Left ventricle myocardium superior (tissue), 1 donor: ENCODE measurements at places on chromosomes 2 and 18.

GRCh38 chr2:204012072-204012653 lies 75.6 kb downstream of the ICOS start:
- DNase-seq = no peak

DNA sequence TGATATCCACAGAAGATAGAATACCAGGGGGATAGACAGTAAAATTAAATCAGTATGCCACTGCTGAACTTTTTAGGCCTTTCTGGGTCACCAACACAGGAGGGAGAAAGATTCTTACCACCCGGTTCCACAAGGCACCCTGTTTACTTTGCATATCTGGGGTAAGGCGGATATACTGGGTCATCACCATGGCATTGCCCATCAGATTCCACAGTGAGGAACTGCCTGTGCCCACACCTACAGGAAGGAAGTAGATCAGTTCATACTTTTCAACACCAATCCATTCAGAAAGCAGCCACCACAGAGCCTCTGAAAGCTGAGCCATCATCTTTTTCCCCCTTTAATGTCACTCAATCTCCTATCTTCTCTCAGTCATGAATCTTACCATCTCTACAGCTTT lies 2.0 kb downstream of the LMAN2L start:
- DNase-seq = no peak

DNA sequence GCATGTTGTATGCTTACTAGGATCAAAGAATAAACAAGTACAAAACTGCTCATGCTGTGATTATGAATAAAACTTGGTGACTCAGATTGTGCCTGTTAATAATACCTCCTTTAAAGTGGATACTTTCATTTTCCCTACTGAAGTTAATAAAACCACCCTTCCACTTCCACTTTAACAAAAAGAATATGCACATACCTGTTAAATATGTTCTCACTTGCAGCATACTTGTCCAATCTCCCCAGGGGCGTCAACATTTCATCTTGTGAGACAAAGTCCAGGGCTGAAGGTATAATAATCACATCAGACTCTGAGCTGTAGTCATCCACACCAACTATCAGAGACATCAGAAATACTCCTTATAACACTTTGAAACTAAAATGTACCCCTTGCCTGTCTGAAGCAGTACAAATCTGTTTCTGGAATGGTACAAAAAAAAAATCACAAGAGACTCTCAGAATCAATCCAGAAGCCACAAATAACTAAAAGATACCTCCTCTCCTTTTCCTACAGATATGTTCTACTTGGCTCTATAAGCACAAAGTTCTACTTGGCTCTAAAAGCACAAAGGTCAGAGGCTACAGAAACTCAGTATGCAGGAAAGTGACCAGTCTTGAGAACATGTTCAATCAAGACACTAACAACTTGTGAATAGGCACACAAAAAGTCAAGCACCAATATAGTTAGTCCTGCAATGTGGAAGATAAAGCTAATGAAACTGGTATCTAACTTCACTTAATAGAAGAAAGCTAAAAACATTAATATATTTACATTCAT lies 19.3 kb downstream of the PPP4R1 start:
- DNase-seq = no peak

- no peak for DNase-seq
Observed at GRCh38 chr2:237869343-237870102, 10.1 kb downstream of the RAMP1 start.

- DNase-seq = no peak
Observed at GRCh38 chr18:58393295-58393694, 235.6 kb downstream of the ALPK2 start.

DNA sequence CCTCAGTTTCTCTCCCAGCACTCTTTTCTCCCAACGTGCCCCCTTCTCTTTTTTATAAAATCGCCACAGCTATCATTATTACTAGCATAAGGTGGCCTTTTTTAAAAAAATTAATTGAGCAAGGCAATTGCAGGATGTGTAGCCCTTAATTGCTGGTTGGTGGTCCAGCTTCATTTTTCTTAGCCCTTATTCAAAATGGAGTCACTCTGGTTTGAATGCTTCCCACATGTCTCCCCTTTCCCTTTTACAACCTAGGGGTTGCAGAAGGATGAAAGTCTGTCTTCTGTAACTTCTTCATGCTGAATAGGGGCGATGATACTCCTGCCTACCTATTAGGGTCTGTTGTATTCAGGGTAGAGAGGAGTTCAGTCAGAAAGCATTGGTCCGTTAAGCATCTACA lies 36.6 kb upstream of the PROKR1 start:
- no peak for DNase-seq

GRCh38 chr18:35045121-35045520 lies 3.9 kb downstream of the MAPRE2 start:
- DNase-seq = no peak

GRCh38 chr2:5954509-5954908 lies 262.3 kb downstream of the SOX11 start:
- DNase-seq = no peak

GRCh38 chr2:160288324-160288723 lies 88.3 kb upstream of the ITGB6 start:
- no peak for DNase-seq

DNA sequence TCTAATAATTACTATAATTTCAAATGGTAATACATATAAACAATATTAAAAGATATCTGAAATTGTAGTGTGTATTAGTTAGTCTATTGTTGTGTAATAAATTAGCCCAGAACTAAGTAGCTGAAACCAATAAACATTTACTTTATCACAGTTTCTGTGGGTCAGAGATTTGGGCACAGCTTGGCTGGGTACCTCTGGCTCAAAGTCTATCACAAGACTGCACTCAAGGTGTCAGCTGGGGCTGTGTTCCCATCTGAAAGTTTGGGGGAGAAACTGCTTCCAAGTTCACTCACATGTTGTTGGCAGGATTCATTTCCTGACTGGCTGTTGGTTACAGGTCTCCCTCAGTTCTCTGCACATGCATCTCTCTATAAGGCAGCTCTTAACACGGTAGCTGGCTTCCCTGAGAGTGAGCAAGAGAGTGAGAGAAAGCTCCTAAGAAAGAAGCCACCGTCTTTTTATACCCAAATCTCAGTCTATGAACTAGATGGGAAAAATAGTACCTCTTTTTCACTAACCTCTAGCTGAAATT lies 25.6 kb upstream of the WIPF1 start:
- DNase-seq = no peak
